ENCODE measurements at places on chromosomes 4 and X.

DNA sequence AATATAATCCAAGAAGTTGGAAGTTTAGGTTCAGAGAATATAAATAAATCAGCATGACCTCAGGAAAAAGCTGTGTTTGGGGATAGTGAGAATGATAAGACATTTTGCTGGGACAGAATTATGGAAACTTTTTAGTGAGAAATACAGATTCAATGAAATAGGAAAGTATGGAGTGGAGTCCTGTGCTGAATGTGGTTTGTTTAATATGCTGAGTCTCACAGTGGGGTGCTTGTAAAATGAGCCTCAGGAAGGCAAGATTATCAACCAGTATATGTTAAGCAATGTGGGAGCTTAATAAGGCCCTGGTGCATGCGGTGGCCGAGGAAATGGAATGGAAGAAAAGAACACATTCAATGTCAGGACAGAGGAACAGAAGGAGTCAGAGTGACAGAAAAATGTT, 1554.7 kb upstream of the TENM3 start:
- DNase-seq: no peak

- DNase-seq: peak; percentile 42
Observed at GRCh38 chrX:19904778-19905367, 17.5 kb upstream of the SH3KBP1 start.

- DNase-seq: no peak
Observed at GRCh38 chr4:189769131-189769530, 171.5 kb upstream of the FRG1 start.

- DNase-seq: no peak
Observed at GRCh38 chrX:98371994-98372393, 1488.3 kb downstream of the RPA4 start.

- no peak for DNase-seq
Observed at GRCh38 chrX:152960115-152960514, 33.8 kb downstream of the PNMA5 start.

DNA sequence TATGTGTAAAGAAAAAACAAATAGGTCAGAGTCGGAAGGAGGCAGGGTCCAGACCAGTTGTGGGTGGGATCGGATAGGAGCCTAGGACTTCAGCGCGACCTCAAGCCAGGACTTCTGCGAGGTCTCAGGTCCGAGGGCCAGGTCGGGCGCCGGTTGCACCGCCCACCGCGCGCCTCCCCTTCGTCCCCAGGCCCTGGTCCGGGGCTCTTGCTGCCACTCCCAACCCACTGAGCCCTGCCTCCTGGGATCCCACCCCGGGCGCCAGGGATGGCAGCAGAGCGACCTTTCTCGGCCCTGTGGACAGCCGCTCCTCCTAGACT, 12.3 kb downstream of the PITX2 start:
- DNase-seq: no peak

GRCh38 chr4:90474484-90474883, 347.3 kb downstream of the CCSER1 start:
- no peak for DNase-seq

DNA sequence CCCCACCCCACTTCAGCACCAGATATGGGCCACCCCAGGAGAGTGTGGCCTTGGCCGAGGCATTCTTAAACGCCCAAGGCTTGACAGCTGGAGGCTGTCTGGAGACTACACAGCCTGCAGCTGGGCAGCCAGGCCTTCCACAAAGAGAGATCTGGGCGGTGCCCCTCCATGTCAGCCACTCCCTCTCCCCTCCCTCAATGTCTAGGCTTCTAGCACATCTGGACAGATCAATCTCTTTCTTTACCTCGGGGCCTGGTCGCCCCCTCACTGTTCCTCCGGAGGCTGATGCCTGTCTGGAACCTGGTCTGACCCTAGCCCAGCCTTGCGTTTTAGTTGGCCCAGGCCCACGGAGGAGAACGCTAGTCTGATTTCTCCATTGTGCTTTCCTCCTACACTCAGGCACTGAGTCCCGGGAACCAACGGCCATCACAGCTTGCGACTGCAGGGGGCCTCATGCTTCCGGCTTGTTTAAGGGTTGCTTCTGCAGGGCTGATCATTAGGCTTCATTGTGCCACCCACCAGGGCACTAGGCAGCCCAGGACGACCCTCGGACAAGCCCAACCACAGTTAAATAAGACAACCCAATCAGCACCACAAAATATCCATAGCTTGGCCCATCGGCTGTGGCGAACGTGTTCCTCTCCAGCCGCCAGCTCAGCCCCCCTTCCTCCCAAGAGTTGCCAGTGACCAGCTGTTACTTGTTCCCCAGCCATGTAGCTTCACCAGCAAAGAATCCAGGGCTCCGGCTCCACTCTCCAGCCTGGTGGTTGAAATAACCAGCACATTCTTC, 200.6 kb downstream of the BCOR start:
- no peak for DNase-seq

DNA sequence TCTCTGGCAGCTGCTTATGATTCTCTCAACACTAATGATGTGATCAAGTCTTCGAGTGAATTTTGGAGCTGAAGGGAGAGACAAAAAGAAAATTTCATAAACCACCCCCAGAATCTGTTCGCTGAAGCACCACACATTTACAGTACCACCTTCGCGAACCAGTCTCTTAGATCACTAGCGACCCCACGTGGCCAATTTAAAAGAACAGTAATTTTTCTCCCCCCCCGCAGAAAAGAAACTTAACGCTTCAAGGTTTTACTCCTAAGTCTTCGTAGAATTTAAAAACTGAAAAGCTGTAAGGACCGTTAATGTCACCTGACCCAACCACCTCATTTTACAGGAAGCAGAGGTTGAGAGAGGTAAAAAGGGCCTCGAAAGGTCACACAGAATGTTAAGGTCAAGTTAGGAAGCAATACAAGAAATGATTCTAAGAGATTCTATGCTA, 187.5 kb downstream of the QDPR start:
- no peak for DNase-seq

GRCh38 chr4:90171491-90171890, 44.3 kb downstream of the CCSER1 start:
- no peak for DNase-seq

DNA sequence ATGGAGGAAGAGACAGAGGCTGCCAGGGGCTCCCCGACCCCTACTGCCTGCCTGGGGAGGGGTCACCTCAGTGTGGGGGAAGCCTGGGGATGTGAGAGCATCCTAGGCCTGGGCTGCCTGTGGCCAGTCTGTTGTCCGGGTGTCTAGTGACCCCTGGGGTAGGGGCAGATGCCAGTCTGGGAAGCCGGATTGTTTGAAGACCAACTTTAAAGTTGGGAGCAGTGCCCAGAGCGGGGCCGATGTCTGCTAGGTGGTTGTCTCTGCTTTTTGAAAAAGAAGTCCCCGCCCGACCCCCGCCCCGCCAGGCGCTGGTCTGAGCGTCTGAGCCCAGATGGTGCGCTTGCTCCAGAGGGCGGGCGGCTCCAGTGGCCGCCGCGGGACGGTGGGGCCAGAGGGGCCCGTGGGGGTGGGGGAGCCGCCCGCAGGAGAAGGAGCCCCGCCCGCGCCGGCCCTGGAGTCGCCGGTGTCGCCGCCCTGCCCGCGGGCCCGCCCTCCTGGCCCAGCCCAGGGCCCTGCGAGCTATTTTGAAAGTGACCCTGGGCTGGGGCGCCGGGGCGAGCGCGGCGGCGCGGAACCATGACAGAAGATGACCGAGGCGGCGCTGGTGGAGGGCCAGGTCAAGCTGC, at the start of gene DOK7:
Gene DOK7, plus strand, starts transcription at position 517 of the 626 bp plus-strand sequence. Its CDS starts 70 bp downstream, at position 587.
- DNase-seq: no peak

DNA sequence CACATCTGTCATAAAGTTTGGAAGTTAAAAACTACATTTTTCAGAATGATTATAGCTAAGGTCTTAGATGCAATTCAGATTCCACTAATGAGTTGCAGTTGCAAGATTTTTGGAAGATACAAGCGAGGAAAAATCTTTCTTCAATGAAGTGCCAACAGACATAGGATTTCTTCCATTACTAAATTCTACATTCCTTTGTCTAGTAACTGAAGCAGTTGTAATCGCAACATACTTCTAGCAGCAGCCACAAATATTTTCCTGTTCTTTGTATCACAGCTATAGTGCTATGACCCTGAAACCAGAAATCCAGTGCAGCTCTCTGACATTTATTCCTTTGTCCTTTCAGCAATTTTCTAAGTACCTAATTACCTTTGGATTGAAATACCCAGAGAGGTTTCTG, 225.2 kb upstream of the SLIT2 start:
- no peak for DNase-seq

- DNase-seq: no peak
Observed at GRCh38 chr4:177448850-177449249, 6.6 kb upstream of the AGA start.

DNA sequence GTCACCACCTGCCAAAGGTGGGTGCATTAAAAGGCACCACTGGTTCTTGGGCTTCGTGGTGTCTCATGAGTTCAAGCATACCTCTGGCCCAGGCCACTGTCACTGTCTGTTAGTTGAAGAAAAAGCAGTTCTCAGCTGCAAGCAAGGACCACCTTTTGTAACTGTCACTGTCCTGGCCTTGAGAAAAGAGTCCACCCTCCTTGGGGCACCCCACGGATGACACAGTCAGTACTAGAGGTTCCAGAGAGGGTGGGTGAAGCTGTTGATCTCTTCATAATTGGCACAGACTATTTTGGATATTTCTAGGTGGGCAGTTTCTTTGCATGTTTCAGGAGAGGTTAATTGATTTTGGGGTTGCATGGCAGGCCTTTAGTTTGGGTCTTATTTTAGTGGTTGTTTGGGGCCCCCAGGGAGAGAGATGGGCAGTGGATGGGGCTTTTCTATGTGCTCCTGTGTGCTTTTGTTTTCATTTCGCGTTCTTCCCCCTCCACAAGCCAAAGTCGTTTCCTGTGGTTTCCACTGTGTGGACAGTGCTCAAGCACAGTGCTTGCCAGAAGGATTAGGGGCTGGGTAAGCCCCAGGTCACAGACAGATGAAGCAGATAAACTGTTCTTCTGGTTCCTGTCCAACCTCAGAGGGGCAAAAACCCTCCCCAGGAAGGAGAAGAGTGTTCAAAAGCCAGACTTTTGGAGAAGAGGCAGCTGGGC, 156.2 kb upstream of the PPP1R2C start:
- no peak for DNase-seq

DNA sequence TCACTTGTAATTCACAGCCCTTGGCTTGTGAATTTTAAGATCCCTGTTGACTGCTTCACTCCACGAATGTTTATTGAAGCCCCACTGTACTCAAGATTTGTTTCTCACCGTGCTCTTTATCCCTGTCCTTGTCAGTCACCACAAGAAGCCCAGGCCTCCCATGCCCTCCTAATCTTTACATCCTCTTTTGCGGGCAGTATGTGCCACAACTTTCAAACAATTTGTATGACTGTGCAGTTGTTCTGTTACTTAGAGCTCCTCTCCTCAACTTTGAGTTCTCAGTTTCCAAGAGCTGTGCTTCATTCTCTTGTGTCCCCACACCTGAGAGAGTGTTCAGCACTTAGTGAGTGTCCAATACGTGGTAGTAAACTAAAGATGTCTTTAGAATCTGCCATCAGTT, 467.7 kb downstream of the NKX6-1 start:
- DNase-seq: no peak

- no peak for DNase-seq
Observed at GRCh38 chr4:119765951-119766350, 137.3 kb upstream of the PDE5A start.

GRCh38 chr4:143411527-143412419, 75.1 kb downstream of the GAB1 start:
- no peak for DNase-seq

DNA sequence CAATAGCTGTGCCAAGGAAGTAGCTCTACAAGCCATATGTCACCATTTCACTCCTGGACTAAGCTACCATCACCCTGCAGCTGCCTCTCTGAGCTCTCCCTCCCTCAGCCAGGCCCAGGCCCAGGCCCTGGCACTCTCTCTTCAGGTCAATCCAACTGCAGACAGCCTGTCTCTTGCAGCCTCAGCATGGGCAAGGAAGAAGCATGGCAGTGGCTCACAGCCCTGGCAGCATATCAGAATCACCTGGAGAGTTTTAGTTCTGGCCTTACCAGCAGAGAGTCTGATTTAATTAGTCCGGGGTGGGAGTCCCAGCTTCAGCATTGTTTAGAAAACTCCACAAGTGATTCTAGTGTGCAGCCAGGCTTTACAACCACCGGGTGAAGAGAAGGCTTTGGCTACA, 31.5 kb downstream of the NALF2 start:
- peak; percentile 20 for DNase-seq

GRCh38 chrX:137428766-137429591, 136.9 kb upstream of the ZIC3 start:
- DNase-seq: no peak

GRCh38 chr4:27463816-27464215, 603.2 kb downstream of the STIM2 start:
- no peak for DNase-seq

GRCh38 chr4:7590189-7590588, 155.5 kb upstream of the PSAPL1 start:
- DNase-seq: no peak

DNA sequence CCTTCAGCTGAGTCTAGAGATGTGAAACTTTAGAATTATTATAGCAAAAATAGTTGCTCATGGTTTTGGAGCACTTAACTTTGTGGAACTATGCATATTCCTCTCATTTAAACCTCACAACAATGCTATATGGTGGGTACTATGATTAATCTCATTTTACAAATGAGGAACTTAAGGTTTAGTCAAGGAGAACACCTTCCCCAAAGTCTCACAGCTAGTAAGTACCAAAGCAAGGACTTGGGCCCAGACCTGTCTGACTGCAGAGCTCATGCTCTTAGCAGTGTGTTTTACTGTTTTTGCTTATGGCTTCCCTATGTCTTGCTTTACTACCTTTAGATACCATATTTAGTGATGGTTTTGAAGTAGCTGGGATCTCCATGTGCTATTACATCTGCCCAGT, 5.1 kb downstream of the UBE2A start:
- no peak for DNase-seq

DNA sequence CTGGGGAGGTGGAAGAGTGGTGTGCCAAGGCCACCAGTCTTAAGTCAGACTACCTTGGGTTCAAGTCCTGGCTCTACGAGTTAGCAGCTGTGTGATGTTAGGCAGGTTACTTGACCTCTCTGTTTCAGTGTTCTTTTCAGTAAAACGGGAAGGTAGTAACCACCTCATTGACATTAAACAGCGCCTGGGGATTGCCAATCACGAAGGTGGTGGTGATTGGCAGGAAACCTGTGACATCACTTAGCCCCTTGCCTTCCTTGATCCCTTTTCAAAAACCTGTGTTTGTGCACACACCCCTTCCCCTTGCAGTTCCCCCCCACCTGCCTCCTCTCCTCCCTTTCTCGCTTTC, 7.6 kb downstream of the KLF3 start:
- DNase-seq: no peak

- DNase-seq: no peak
Observed at GRCh38 chr4:47002580-47002979, 9.2 kb upstream of the GABRA4 start.

DNA sequence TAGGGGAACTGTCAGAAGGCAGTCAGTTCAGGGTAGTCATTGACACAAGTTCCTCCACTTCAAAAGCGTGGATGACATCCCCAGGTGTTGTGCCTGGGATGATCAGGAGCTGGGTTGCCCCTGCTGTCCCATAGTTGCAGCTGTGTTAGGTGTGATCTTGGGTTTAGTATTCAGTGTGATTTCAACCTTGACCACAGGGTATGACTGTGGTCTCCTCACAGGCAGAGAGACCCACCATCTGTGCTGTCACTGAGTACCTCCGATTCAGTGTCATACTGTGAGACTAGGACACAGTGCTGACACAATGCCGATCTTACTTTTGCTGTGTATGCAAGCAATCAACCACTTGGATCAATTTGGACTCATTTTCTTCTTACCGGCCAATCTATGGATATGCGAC, 25.2 kb downstream of the FOXR2 start:
- no peak for DNase-seq

- DNase-seq: no peak
Observed at GRCh38 chr4:125911481-125911880, 596.7 kb downstream of the FAT4 start.

Data from NCI-H2107 (cell line).